Activated naive CD4-positive, alpha-beta T cell (primary cell): ENCODE measurements at places on chromosomes 5 and 9.

GRCh38 chr9:91852801-91853347 is 97.2 kb downstream of the ROR2 start:
- DNase-seq = no peak

DNA sequence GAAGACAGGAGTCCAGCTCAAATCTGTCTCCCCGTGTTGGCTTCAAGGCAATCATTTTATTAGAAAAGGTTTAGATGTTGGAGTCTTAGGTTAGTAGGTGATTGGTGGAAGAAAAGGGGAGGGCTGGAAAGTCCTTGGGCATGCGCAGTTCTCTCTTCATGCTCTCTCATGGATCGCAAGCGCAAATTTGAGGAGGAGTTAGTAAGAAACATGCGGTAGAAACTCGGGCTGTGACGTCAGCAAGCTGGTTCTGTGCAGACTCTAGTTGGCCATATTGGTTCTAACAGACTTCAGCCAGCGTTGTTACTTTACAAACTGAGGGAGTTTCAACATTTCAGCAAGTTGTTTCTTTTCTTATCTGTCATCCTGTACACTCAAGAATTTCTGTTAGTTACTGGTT is 392.2 kb downstream of the CDK5RAP2 start:
- DNase-seq = no peak

DNA sequence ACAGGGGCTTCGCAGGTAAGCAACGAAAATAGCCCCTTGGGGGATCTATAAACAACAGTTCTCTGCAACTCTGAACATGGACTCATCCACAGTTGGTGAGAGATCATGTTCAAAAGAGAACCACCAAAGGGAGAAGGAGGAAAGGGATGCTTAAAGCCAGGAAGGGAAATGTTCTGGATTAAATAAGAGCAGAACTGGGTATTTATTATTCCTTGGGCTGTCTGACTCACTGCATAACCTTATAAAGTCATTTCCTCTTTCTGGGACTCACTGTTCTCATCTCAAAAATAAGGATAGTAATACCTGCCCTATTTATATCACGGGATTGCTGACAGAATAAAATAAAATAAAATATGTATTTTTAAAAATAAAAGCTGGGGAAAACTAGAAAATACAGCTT is 11.2 kb upstream of the MARCHF3 start:
- no peak for DNase-seq

DNA sequence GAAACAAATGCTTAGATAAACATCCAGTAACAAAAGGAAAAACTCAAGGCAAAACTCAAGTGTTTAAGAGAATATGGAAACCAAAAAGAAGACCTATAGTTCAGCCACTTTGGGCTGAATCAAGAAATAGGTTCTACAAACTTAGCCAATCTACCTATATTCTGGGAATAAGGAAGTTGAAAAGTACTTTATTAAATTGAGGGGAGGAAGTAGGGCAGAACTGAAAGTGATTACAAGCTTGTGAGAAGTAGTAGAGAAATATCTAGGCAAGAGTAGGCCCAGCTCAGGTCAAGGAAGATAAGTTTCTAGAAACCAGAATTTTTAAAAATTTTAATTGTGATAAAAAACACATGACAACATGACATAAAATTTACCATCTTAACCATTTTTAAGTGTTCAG is 384.8 kb upstream of the PCSK5 start:
- no peak for DNase-seq

DNA sequence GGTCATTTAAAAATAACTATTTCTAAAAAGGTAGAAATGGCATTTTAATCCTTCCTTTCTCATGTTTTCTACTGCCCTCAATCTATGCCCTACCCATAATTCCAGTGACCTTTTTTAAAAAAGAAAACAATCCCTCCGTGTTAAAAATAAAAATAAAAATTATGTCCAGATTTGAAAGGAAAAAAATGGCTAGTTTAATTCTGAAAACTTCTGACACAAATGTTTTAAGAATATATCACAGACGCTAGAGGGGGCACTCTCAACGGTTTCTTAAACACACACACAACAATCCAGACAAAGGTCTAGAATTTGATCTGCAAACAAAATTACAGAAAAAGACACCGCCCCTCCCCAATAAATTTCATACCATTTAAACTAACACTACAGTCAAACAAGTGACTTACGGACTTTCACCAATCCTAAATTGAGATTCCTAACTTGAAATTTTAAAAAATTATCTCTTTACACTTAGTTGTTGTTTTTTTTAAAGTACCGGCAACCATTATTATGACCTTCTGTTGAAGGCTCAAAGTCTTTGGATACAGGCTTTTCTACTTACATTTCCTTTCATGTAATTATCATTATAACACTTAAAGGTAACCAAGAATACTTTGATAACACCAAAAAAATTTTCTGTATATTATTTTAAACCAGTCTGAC is 38.2 kb downstream of the CLINT1 start:
- DNase-seq = no peak

DNA sequence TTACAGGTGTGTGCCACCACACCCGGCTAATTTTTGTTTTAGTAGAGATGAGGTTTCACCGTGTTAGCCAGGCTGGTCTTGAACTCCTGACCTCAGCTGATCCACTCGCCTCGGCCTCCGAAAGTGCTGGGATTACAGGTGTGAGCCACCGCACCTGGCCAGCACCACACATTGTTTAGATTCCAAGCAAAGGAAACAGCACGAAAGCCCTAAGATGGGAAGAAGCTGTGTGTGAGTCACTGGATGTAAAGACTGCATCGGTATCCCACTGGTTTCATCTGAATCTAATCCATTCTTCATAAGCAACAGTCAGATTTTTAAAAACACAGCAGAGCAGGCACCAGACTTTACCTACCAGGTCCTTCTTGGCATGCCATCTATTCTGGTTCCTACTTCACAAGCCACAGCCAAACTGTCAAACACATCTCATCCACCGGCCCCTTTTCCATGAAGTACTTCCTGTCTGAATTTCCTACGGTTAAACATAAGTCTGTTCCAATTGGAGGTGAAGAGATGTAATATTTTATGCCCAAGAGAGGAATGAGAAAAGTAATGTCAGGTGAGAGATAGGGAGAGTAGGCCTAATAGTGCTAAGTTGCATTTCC is 17.4 kb downstream of the UBTD2 start:
- no peak for DNase-seq

DNA sequence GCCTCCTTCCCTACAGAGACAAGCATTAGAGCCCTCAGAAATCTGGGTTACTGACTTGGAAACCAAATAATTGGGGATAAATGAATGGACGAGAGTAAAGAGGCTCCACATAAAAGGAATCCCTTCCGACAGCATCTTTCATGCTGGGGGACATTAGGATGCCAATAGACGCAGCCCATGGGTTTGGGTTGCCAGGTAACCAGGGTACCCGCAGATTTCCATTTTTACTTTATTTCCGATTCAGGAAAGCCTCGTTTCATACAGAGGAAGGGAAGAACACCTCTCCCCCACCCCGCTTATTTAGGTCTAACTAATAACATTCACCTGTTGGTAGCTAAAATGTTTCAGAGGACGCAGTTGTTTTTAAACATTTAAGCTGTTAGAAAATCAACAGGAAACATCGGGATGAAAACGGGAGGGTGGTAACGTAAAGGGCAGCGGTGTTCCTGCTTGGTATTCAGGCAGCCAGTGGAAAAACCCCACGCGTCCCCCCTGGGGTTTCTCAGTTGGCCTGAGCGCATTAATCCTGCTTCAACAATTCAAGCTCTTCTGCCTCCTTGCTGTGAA is 179.5 kb downstream of the YTHDC2 start:
- no peak for DNase-seq

DNA sequence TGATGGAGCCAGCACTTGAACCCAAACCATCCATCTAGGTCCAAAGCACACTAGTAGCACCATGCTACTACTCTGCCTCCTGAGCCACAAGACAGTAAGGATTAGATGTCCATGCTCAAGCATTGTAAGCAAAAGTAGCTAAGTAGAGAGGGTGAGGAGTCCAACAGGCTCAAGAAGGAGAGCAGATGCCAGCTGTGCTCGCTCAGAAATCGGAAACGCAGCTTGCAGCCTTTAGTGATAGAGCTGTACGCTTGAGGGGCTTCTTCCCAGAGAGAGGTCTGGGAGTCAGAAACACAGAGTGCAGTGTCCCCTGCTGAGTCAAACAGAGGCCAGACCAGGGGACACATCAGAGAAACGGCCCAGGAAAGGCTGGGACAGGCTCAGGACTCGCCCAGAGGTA is 32.7 kb upstream of the GABRP start:
- no peak for DNase-seq

- no peak for DNase-seq
Measured at GRCh38 chr9:1173211-1173610, 123.1 kb downstream of the DMRT2 start.

DNA sequence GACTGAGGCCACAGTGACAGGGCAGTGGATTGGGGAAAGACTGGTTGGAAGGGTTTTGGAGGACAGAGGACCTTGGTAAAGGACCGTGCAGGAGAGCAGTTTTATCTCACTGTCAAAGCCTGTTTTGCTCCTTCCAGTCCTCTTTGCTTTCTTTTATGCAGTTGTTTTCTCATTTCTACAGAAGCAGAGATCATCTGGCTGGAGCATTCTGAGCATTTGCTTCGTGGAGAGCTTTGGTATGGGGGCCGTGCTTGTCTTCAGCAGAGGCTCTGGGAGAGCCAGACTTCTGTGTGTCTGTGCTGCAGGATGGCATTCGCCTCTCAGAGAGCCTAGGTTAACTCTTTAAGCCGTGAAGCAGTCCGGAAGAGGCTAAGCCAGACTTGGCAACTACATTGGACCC is 171.8 kb upstream of the TUT7 start:
- DNase-seq = no peak

DNA sequence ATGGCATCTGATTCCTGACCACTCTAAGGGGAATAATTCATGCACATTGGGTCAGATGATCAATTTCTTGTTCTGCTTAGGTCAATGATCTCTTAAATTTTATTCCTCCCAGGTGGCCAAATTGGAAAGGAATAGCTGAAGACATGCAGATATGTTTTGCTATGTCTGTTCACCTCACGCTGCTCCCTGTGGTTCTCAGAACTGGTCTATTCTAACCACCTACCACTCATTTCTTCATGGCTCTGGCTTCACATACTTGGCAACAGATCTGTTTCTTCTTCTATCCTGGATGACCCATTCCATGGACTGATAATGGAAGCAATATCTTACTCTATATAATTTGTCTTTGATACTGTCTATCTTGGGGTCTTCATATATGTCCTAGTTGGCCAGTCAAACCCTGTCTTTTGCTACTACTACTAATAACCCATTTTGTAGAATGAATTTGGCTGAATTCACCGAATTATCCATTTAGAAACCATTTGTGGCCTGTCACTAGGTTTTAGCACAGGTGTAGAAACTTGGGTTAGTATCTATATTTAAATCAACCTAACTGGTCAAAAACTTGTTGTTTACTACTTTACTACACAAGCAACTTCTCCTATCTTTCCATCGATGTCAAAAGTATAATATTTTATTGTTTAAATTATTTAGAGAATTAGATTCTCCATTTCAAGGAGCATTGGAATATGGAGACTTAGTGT is 650.9 kb downstream of the TLE4 start:
- no peak for DNase-seq

DNA sequence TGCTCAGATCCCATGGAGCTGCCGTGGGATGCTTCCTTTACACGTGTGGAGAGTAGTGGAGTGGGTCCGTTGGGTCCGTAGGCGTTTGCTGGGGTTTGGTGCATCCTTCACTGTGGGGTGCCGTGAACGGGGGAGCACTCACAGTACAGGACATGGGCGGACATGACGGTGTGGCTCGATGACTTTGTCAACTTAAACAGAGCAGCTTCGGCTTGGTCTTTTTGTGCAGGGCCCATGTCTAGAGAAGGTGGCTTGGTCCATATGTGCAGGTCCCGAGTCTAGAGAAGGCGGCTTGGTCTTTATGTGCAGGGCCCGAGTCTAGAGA is 26.4 kb upstream of the EXOC3 start:
- no peak for DNase-seq

DNA sequence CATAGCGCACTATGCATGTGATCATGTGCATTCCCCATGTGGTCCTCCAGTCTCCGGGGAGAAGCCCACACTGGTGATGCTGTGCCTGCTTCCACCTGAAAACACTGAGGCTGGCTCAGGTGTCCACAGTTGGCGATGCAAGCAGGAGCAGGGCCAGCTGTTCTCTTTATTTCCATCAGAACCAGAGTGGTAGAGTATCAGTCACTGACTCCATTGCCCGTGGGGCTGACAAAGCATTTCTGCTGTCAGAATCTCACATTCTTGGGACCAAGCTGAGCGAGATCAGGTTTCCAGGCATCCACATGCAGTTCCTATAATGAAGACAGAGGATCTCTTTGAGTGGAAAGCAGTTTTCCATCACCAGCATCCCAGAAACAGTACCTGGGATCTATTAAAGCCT is 52.5 kb downstream of the GADD45G start:
- no peak for DNase-seq

- no peak for DNase-seq
Measured at GRCh38 chr5:154107010-154107409, 68.2 kb downstream of the MFAP3 start.
